H4 (cell line): ENCODE measurements at places on chromosomes 7 and 10. TPM values are rescaled to one million over a fixed set of nuclear protein-coding genes. Genes with fewer than 3 reads are reported as not detected.

The FFAR4 gene
- not detected in 2 replicates for total RNA-seq

The TPK1 gene
- 6.2 and 6.5 TPM in 2 replicates for total RNA-seq

The CUZD1 gene
- 0.37 and 0.99 TPM in 2 replicates for total RNA-seq

The MOGAT3 gene
- total RNA-seq, result not detected in 2 replicates

The ENO4 gene
- total RNA-seq, result 0.17 and 0.58 TPM in 2 replicates

The TMEM236 gene
- total RNA-seq, result 0.04 TPM in 1 of 2 replicates, not detected in the other

The PAPSS2 gene
- 0.17 TPM in 1 of 2 replicates, not detected in the other for total RNA-seq

The KAT6B gene
- total RNA-seq, result 3.1 and 4.9 TPM in 2 replicates

The HOXA6 gene
- total RNA-seq, result 0.64 and 0.70 TPM in 2 replicates

The NUTM2D gene
- total RNA-seq, result 0.35 and 0.45 TPM in 2 replicates

The IQUB gene
- total RNA-seq, result 0.08 TPM in 1 of 2 replicates, not detected in the other
